Activated CD4-positive, alpha-beta T cell treated with anti-CD3 and anti-CD28 coated beads, Interleukin-2, amount 10 ng/mL, durations not matched to agents 24 days and 14 days (primary cell): ENCODE measurements at places on chromosomes 7 and 10. TPM values are rescaled to one million over a fixed set of nuclear protein-coding genes. Genes with fewer than 3 reads are reported as not detected.

DNA sequence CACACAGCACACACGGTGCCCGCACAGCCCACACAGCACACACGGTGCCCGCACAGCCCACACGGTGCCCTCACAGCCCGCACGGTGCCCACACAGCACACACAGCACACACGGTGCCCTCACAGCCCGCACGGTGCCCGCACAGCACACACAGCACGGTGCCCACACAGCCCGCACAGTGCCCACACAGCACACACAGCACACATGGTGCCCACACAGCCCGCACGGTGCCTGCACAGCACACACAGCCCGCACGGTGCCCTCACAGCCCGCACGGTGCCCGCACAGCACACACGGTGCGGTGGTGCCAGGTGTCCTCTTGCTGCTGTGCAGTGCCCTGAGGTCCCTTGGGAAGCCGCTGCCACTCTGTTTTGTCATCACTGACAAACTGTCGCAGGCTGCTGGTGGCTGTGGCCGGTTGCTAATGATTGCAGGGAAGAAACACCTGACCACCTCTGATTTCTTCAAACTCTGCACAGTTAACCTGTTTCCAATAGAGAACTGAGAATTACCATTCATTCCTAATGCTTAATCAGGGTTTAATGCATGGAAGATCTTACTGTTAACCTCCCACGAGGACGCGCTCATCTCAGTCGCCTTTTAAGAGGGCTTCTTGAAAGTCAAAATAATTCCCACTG lies 66.9 kb downstream of the GLRX3 start:
- DNase-seq: no peak

- DNase-seq: no peak
Measured at GRCh38 chr7:155551785-155552611, 5.6 kb upstream of the CNPY1 start.

GRCh38 chr7:4472728-4473127 lies 209.4 kb upstream of the FOXK1 start:
- no peak for DNase-seq

- no peak for DNase-seq
Measured at GRCh38 chr10:106917452-106918055, 247.0 kb downstream of the SORCS1 start.

GRCh38 chr10:7260412-7260900 lies 150.4 kb downstream of the SFMBT2 start:
- DNase-seq: peak; percentile 71

GRCh38 chr7:81926-82756 lies 110.2 kb upstream of the FAM20C start:
- no peak for DNase-seq

FAM221A gene
- 6.6 TPM in 2 replicates for total RNA-seq

GRCh38 chr10:68010426-68010940 lies 64.6 kb downstream of the HERC4 start:
- DNase-seq: no peak

TMEM254 gene
- total RNA-seq: 13.1 and 14.8 TPM in 2 replicates

VPS41 gene
- 57.9 and 58.4 TPM in 2 replicates for total RNA-seq

DNA sequence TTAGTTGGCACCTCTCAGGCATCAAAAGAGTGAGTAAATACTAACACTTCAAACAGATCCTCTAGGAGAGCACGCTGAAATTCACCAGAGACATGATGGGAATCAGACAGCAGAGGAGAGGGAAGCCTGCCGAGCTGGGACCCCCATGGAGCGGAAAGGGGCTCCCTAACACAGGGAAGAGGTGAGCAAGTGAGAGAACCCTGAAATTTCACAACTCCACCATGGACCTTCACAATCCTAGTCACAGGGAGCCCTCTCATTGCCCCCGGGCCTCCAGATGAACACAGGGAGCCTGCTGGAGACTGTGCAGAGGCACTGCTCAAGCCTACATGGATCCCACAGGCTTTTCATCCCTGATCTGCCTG lies 59.2 kb upstream of the ANTXRL start:
- no peak for DNase-seq

WDR86 gene
- total RNA-seq: not detected in 2 replicates

GIMAP1 gene
- 4.9 and 6.0 TPM in 2 replicates for total RNA-seq

HMX2 gene
- total RNA-seq: not detected in 2 replicates

KIAA1217 gene
- 1.7 and 2.0 TPM in 2 replicates for total RNA-seq

DNA sequence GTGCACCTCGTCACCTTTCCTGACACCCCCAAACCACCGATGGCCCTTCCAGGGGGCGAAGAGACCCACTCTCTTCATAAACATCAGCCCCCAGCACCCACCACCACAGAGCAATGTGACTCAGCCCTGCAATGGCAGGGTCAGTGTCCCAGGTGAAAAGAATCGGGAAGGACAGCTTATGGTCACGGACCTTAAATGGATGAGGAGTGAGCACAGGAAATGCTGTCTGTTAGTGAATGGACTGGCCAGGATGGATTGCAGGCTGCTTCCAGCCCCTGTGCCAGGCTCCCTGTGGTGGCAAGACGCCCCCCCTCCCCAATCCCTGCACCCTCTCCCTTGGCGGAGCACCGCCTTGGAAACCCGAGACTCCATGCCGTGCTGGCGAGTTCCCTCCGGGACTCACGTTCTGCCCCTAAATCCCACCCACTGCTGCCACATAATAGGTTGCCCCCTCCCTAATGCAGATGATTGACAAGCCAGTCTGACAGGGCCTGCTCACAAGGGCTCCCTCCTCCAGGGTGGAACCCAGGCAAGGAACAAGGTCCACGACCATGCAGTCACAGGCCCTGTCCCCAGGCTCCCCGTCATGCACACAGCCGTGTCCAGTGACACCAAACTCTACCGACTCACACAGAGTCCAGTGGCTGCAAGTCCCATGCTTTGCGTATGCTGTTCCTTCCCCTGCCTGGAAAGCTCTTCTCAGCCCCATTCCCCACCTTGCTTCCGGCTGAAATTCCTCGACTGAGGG lies 7.3 kb downstream of the ASB13 start:
- no peak for DNase-seq
